ENCODE measurements at places on chromosomes 2 and 18.

- DNase-seq = no peak
Measured at GRCh38 chr2:48081317-48081628, 175.0 kb upstream of the FBXO11 start.

DNA sequence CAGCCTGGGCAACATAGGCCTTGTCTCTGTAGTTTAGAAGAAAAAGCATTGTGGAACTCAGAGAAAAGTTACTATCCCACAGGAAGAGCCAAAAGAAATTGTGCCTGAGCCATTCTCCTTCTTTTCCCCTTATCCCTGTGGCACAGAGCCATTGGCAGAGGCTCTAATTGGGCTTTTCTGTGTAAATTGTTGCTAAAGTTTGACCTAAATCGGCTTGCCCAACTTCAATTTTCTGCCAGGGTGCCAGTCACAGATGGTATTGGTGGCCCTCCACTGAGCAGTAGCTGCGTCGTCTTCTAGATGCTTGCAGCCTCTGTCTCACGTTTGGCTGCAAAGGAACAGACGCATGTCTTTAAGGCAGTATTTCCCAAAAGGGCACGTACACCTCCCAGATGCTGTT, 30.3 kb downstream of the ZNF532 start:
- no peak for DNase-seq

- peak; percentile 8 for DNase-seq
Measured at GRCh38 chr2:18855027-18855426, 265.7 kb upstream of the NT5C1B start.

DNA sequence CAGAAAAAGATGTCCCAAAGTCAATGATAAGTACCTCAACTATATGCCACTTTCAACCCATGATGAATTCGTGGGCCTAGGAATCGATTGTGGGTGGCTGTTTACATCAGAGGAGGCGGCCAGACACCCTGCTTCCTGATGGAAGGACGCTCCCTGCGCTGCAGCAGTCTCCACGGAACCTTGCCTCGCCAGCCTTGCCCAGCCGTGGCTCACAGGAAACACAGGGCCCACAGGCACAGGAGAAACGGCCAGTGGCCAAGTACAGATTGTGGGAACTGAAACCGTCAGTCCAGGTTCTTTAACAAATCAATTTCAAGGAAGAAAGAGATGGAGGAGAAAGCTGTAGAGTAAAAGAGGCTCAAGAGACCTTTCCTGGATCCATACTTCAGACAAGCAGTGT, 101.5 kb upstream of the NFATC1 start:
- no peak for DNase-seq

DNA sequence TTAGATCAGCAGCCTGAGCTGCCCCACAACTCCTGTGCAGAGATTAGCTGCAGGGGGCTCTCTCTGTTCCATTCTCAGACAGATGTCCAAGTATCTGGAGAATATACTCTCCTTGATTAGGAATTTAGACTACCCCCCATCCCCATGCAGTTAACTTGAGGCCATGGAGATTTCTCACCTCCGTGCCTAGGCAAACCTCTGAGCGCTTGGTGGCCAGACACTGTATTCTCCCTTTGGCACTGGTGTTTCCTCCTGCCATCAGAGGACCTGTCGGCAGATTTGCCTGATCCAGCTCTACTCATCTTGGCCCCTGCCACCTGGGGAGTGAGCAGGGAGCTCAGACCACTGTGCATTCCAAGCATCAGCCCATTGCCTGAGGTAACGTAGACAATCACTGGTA, 48.3 kb downstream of the ZNF804A start:
- no peak for DNase-seq

- peak; percentile 19 for DNase-seq
Measured at GRCh38 chr2:208031608-208032019, 6.3 kb upstream of the PLEKHM3 start.

- DNase-seq = no peak
Measured at GRCh38 chr2:185785851-185786473, 47.4 kb downstream of the FSIP2 start.

DNA sequence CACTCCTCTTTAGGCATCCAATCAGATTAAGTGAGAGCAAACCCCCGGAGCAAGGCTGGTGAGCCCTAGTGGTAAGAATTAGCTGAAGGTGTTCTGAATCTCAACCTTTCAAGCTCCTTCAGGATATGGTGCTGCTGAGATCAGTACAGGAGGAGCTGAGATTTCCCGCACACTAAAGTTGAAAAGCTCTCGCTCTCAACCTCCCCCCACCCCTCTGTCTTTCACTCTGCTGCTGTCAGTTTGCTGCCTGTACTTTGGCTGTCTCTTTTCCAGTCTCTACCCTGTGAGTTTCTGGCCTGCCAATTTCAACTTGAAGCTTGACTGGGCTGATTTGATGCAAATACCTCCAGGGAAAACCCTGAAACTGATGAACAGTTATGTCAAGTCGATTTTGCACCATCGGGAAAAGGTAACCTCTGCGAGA, 15.7 kb downstream of the ZEB2 start:
- DNase-seq = no peak

DNA sequence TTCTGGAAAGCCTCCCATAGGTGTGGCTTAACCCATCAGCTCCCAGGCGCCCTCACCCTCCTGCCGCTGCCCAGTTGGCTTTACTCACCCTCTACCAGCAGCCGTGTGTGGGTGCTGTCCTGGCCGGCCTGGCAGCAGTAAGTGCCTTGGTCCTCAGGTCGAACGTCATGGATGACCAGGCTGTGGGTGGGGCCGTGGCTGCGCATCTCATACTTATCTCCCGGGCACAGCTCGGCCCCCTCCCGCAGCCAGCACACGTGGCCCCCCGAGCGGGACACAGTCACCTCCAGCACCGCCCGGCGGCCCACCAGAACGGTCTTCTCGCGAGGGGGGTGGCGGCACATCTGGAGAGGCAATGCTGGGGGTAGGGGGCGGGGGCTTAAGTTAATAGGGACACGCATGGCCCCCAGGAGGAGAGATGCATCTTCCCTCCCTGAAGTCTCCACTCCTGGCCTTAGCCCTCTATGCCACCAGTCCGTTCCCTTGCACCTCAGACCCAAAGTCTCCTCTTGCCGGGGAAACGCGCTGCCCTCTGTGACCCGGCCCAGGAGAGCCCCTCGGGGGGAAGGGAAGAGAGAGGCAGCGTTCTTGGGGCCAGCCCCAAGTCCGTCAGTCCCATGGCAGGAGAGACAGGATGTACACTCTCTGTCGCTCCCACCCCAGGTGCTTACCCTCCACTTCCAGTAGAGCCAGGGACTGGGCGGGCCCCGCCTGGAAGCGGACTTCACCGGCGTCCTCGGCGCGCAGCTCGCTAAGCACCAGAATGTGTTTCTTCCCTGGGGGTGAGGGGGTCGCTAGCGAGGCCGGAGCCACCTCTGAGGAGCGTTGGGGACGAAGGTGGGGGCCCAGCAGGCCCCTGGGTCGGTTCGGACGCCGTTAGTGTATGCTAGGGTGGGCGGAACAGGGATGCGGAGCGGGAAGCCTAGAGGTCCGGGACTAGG, 7.9 kb downstream of the TMEM198 start:
- peak; percentile 54 for DNase-seq

GRCh38 chr2:53500181-53500580, 267.4 kb upstream of the CHAC2 start:
- no peak for DNase-seq

DNA sequence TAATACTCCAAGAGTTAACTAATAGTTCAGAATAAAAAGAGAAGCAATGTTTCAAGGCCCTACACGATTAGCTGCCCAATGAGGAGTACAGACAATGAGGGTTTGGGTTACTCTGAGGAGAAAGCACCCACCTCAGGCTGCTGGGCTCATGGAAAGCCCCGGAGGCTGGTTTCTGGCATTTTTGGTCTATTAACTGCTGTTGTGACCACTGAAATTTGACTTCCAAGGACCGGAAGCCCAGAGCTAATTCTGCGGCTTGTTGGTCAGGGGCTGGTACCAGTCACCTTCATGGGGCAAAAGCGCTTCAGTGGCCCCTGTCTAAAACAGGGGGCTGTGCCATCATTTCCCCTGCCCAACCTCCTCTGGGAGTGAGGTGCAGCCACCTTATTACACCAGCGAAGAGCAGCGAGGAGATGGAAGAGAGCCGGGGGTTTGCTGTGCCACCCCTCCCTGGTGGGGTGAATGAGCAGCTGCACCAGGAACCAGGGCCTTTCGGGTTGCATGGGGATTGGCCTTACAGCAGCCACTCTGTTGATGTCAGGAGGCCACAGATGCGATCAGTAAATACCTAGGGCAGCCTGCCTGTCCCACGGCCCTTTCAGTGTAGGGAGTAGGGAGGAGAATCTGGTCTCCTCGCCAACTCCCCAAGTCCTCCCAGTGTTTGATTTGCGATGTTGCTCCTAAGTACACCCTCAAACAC, 131.3 kb downstream of the CELF4 start:
- no peak for DNase-seq

- DNase-seq = no peak
Measured at GRCh38 chr2:68388772-68389171, 23.7 kb downstream of the PLEK start.

GRCh38 chr2:83475371-83475770, 983.7 kb downstream of the SUCLG1 start:
- DNase-seq = no peak

DNA sequence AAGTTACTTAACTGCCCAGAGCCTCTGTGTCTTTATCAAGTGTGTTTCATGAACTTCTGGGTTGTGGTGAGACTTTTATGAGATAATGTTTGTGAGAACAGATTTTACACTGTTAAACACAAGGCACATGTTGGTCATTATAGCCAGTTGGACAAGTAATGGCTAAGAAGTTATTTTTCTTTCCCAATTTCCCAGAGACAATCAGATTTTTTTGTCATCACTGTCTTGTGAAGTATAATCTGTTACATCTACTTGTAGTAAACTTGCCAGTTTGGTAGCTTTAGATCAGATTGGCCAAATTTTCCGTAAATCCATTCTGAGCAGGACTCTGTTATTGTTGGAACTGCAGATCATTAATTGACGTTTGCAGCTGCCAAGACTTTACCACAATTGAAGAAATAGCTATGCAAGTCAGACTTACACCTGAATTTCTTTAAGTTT, 838.8 kb downstream of the SLC4A3 start:
- no peak for DNase-seq

GRCh38 chr2:100799686-100800085, 20.3 kb upstream of the NPAS2 start:
- DNase-seq = no peak

DNA sequence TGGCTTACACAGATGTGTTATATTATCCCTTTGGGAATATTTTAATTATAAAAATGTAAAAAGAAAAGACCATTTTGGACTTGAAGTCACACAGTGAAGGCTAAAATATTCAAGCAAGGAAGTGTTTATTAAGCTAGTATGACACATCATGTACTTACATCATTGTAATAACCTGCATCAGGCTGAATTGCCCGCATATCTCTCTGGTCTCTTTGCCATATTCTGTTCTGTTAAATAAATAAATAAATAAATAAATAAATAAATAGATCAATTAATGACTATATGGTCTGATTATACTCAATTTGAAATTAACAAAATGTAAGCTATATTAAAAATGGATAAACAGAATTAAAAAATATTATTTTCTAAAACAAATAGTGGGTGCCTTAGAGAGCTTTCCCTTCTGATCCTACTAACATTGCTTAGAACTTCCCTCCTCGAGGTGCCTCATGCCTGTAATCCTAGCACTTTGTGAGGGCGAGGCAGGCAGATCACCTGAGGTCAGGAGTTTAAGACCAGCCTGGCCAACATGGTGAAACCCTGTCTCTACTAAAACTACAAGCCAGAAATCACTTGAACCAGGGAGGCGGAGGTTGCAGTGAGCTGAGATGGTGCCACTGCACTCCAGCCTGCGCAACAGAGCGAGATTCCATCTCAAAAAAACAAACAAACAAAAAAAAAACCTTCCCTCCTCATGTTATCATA, 42.0 kb downstream of the WDR33 start:
- DNase-seq = no peak

DNA sequence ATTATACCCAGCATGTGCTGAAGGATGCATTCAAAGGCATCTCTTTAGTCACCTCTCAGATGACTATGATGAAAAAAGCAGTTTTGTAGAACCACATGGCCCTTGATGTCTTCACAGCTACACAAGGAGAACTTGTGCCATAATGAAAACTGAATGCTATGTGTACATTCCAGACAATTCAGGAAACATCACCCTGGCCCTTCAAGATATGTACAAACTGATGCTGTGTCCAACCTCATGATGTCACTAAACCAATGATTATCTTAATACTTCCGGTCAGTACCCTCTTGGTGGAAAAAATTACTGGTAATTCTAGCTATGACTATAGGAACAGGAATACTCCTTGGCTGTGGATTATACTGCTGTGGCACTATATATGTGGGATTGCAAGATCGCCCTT, 20.0 kb downstream of the DUSP11 start:
- DNase-seq = no peak

GRCh38 chr2:109176928-109177327, 47.9 kb downstream of the SH3RF3 start:
- no peak for DNase-seq

DNA sequence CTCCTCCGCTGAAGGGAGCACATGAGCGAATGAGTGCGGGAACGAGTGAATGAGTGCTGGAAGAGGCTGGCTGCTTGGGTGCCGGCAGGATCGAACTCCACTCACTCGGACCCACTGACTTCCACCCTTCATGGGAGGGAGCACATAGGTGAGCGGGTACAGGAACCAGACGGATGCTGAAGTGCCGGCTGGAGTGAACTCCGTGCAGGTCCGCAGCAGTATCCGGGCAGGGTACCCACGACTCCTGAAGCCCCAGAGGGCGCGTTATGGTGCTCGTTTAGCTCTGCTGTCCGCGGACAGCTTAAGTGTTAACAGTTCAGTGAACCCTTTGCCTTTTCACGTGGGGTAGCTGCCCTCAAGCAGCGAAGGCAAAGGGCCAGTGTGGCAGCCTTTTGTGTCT, 23.2 kb downstream of the RPRM start:
- no peak for DNase-seq

DNA sequence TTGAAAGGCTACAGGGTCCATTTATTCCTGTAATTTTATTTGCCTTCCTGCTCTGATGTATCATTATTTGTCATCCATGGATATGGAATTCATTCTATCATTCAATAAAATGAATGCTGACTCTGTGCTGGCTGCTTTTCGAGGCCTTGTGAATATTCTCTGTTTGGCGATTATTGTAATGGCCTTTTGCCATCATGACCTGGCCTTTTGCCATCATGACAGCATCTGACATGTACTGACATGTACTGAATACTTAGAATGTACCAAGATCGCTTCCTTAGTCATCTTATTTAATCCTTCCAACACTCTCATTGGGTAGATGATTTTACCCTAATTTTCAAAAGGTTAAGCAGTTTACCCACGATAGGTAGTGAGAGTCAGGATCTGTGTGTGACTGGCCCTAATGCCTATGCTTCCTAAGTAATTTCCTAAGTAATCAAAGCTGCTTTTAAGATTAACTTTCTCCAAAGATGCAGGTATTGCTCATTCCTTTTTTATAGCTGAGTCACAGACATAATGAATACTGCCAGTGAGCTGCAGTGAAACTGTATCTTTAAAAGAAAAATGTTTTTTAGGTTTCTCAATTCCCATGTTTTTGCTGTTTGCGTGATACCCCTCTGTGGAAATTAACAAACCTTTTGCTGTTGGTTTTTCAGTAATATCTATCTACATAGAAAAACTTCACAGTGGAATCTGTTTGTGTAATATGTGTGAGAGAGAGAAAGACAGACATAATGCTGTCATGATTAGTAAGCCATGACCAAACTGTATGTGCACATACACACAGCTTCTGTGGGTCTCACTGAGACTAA, 127.8 kb downstream of the CERS6 start:
- peak; percentile 37 for DNase-seq

All from GM03348 (cell line).